ENCODE measurements at places on chromosomes 3 and 15.

GRCh38 chr3:53749448-53749847 lies 96.8 kb downstream of the CHDH start:
- no peak for DNase-seq

- peak; percentile 66 for DNase-seq
These were observed 2.4 kb downstream of the MB21D2 start for GRCh38 chr3:192915304-192915703.

DNA sequence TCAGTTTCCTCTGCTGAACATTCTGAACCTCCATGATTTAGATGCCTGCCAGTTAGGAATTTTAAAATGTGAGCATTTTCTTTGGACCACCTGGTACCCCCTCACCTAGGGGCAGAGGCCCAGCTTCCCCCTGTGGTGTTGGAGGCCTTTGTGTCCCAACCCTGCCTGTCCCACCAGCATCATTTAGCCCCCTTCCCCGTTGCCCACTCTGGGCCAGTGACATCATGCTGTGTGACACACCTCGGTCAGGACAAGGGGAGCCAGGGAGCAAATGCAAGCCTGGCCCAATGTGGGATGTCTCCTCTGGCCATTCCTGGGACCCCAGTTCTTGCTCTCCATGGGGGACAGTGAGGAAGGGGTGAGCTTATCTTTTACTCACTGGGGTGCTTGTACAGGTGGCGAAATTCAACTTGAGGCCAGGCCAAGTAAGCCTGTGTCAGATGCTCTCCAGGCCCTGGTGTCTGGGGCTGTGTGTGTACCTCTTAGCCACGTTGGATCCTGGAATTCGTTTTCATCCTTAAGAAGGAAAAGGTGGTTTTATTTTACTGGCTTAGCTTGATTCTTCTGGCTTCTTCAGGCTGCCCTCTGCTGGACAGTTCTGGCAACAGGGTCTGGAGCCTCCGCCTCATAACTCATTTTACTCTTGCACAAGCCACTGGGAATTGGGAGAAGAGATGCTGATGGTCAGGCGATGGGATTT lies 49.7 kb upstream of the MYZAP start:
- DNase-seq: peak; percentile 86

GRCh38 chr15:85702321-85703101 lies 92.2 kb downstream of the KLHL25 start:
- no peak for DNase-seq

DNA sequence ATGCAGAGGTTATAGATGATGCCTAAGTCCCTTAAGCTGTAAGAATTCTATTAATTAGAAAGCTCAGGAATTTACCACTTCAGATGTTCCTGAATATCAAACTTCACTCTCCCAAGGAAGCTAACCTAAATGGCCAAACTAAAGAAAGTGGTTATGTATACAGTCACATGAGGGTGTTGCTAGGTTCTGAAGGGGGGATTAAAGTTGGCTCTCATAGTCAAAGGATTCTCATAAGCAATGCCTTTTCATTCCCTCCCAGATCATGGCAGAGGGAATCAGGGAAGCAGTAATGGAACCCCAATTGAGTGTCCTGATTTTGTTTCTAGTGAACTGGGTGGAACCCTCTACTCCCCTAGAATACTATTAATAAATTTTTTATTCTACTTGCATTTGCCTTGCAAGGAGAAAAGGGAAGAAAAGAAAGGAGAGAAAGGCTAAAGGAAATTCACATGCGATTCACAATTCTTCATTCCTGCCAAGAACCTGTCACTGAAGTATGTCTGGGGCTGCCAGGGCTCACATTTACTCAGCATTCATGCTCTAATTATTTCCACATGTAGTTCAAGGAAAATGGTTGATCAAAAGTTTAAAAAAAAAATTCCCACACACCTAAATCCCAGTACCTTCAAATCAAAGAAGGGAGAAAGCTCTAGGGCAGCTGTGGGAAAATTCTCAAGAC lies 25.1 kb downstream of the FSTL1 start:
- DNase-seq: no peak

- DNase-seq: no peak
These were observed 51.4 kb downstream of the SLCO3A1 start for GRCh38 chr15:91904942-91905341.

GRCh38 chr3:30248423-30248822 lies 358.0 kb upstream of the TGFBR2 start:
- DNase-seq: no peak
